ENCODE measurements at places on chromosomes 6 and 20.
A peak's percentile ranks its signal among the peaks of the same experiment; 100 is the strongest.

- DNase-seq: no peak
These were observed at the start of gene CAP2 for GRCh38 chr6:17392978-17393891. Gene CAP2 (plus strand): TSS chr6:17393595. CDS start chr6:17421556, 27,961 bp downstream.

- DNase-seq: no peak
These were observed 19.0 kb downstream of the TTPAL start for GRCh38 chr20:44494681-44495080.

DNA sequence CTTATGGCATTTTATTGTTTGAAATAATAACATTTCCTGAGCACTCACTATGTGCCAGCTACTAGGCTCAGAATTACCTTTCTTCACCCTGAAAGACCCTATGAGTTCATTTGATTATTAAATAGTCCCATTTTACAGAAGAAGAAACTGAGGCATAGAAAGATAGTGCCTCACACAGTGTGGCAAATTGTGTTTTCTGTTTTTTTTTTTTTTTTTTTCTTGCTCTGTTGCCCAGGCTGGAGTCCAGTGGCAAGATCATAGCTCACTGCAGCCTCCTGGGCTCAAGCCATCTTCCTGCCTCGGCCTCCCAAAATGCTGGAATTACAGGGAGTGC lies 59.7 kb upstream of the PTPN1 start:
- DNase-seq: no peak

DNA sequence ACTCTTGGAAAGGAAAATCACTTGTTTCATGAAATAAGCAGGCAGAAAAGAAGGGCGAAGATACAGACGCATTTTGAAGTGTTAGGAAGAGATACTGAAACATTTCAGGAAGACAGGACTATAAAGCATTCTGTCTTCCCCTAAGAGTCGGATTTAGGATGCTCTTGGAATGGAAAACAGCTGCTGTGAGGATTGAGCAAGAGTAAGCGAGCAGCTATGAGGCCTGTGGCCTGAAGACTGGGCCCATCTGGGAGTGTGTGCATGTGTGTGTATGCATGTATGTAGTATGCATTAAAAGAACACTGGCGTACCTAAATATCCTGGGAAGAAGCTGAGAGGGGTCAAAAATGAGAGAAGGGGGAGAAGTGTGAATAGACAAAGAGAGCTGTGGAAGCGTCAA lies 83.6 kb downstream of the SIM1 start:
- DNase-seq: no peak

DNA sequence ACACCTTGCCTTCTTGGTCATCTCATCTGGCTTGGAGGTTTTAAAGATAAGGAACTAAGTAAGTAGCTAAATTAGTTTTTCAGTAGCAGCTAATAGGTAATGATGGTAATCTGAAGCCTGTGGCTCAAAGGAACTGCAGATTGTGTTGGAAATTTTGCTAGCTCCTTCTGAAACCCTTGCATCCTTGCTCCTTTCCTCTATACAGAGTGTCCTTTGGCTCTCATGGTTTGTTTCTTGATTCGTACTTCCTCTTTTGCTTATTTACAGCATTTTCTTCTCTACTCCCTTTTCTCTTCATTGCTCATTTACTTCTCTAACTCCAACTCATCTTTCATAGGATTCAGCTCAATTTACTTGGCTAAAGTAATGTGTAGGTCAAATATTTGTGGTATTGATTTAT lies 19.0 kb downstream of the LRRC1 start:
- DNase-seq: no peak

GRCh38 chr6:43054206-43054943 lies 724 bp upstream of the CUL7 start:
- DNase-seq: no peak

DNA sequence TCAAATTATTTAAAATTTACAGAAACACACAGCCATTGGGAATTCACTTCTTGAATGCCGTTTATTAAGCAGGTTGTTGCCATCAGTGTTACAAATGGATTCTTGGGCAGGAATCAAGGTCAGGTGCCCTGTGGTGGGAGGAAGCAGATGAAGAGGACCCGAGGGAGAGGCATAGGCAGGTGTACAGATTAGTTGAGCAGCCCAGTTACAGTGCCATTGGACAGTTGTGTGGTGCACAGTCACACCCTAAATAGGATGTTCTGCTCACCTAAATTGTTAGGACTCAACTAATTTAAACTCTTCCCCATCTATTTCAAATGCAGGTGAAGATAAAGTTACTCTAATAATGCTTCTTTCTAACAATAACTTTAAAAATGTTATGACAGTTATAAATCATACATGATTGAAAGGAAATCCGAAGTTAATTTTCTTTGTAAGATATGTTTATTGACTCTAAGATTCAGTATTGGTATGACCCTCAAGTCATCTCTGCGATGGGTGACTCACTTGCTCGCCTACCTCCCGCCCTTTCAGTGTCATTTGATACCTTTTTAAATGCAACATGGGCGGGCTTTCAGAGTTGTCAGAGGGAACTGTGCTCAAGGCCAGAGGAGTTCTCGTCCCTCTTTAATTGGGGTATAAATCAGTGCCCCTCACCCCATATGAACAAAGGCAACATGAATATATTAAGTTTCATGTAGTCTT lies 35.1 kb downstream of the DSE start:
- no peak for DNase-seq

DNA sequence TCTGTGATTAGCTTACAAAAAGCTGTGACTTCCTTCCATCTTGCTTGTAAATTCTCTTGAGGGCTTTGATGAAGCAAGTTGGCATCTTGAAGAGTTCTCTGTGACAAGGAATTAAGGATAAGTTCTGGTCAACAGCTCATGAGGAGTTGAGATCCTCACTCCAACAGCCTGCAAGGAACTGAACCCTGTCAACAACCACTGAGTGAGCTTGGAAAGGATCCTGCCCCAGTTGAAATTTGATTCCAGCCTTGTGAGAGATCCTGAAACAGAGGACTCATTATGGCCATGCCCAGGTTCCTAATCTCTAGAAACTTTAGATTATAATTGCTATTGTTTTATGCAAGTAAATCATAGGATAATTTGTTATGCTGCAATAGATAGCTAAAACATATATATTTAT lies 133.7 kb downstream of the PTCHD4 start:
- DNase-seq: no peak

GRCh38 chr6:70980727-70981126 lies 23.9 kb upstream of the B3GAT2 start:
- DNase-seq: no peak

GRCh38 chr20:63154395-63154794 lies 61.5 kb downstream of the YTHDF1 start:
- no peak for DNase-seq

DNA sequence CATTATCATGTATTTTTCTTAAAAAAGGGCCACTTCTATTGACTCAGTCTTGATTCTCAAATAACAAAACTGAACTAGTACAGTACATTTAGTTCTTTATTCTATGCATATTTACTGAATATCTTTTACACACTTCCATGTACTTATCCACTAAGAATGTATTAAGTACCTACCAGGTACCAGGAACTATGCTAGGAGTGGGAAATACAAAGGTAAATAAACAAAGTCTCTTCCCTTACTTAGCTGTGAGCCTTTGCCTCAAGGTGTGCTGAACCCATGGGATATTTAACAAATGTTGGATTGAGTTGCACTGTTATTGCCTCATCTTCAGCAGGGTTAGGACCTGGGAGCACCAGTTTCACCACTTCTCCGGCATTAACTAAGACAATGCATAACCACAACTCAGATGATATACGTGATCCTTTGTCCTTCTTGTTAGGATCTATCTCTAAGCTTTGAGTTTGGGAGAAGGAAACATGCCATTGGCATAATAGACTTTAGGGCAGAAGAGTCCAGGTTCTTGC lies 533.9 kb downstream of the TFAP2B start:
- DNase-seq: no peak

DNA sequence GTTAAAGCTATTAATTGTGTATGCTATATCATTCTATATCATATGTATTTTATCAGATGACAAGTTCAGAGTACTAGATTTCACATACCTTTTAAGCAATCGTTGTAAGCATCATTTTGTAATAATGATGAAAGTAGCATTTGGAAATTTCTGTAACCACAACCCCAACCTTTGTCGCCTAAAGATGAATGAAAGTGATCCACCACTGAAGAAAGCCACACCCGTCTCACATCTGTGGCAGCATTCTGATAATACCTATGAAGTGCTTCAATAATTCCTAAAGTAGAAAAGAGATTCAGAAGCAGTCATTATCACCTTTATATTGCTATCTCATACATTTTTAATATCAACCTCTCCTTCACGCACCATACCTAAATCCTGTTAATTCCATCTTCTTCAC lies 16.6 kb downstream of the ZUP1 start:
- DNase-seq: no peak

- peak; percentile 16 for DNase-seq
These were observed 141.3 kb upstream of the CARMIL1 start for GRCh38 chr6:25137916-25138232.

- DNase-seq: no peak
These were observed 3.2 kb upstream of the SDHAF4 start for GRCh38 chr6:70563530-70563929.

DNA sequence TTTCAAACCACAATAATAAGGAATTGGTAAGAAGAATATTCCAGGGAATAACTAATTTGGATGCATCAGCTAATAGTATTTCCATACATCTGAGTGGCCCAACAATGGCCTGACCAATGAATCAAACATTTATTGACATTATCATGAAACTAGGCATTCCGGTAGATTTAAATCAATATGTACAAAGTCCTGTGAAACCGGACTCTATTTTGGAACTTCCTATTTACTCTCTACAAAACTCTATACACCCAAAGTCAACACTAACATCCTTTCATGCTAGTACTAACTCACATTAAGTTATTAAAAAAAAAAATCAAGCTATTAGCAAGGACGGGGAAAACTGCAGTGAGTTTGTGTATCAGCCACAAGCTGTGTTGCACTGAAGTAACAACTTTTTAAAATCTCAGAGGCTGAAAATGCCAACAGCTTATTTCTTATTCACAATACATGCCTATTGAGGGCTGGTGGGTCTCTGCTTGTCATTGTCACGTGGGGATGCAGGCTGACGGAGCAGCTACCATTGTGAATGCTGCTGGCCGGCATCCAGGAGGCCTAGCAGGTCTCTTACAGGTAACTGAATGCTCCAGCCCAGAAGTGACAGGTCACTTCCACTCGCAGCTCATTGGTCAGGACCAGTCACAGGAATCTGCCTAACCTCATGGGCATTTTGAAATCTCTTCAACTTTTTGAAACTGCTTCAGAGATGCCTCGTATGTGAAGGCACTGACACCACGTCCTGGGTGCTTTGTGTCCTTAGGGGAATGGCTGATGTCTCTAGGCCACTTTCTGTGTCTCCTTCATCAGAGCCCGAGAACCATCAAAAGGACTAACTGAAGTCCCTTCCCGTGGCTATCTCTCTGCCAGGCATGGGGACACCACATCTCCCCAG lies 76.3 kb downstream of the SLC22A23 start:
- no peak for DNase-seq

DNA sequence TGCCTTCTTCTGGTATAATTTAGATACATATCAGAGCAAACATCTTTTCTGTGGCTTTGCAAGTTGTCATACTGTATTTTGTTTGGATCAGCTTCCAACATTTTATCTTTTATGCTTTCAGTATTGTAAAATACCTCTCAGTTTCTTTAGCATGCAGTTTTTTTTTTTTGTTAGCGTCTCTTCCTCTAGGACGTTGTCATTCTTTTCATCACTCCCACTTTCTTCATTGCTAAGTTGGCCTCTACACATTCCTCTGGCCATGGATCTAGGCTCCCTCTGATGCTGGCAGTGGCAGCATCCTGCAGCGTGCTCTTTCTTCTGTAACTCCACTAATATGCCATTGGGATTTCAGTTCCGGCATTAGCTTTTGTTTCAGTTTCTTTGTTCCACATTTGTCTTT lies 21.7 kb downstream of the RPRD1B start:
- DNase-seq: no peak

- DNase-seq: no peak
These were observed 23.2 kb downstream of the HLA-DPA1 start for GRCh38 chr6:33050014-33050810.

GRCh38 chr6:39083231-39083634 lies 31.8 kb downstream of the SAYSD1 start:
- DNase-seq: no peak

- no peak for DNase-seq
These were observed 17.2 kb upstream of the FOXA2 start for GRCh38 chr20:22601361-22602141.

DNA sequence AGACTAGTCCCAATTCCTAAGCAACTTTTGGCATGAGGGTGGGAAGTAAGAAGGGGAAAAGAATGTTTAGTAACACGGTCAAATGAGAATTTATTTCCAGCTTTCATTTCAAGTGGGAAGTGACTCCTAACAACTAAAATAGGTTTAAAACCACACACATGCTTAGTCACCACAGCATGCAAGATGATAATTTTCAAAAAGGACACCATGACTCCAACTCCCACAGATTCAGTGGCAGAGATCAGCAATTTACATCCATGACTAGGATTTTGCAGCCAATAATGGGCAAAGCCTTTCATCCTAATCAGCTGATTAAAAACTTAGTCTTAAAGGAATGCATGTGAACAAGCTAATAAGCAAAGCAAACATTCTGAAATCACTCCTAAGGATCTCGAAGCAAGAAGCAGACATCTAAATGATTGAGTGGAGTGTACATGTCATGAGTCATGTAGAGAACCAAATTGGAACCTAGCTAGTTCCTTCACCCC lies 48.1 kb upstream of the GCLC start:
- DNase-seq: no peak

DNA sequence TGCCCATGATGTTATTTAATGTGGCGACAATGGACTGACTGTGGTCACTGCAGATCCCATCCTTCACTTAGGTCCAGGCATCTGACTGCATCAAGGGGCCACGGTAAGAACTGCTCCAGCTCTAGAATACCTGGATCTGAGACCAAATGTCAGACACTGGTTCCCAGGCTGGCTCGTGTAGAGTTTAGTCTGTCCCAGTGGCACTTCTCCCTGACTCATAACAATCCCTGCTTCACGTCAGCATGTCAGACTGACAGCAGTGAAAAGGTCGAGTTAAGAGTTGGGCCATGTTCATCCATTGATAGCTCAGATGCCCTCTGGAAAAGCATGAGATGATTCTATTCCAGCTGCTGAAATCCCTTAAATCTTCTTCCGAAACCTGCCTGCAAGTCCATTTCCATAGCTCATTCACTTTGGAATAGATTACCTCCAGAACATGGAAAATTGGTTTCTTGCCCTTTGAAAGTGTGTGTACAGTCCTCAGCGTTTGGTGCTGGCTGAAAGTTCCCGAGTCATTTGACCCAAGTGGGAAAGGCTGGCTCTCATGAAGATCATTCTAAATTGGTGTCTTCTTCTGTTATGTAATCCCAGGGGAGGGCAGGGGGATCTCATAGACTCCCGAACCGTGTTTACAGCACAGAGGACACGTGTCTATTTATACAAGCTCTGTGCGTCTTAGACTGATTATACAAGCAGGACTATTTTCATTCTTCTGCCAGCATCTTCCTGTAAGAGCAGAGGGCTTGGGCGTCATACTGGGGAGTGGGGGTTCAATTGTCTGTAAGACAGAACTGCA lies 160.8 kb downstream of the ZDHHC14 start:
- DNase-seq: no peak

DNA sequence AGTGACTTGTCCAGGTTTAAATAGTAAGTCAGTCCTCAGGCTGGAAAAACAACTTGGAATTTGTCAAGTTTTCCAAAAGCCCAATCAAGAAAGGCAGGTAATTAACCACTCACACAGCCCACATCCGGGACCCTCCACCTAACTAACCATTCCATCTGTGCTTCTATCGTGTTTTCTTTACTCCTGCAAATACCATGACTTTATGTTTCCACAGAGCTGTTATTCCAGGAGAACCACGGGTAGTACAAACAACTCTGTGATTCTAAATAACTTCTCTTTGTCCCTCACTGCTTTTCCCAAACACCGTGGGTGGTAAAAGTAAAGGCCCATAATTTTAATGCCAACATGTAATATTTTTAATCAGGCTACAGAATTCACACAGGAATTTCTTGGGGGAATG lies 49.6 kb upstream of the NT5E start:
- DNase-seq: no peak
